Stimulated activated CD8-positive, alpha-beta memory T cell treated with anti-CD3 and anti-CD28 coated beads, Interleukin-15, amount 100 ng/mL, for 24 hours (primary cell): ENCODE measurements at places on chromosomes 2 and 18.

DNA sequence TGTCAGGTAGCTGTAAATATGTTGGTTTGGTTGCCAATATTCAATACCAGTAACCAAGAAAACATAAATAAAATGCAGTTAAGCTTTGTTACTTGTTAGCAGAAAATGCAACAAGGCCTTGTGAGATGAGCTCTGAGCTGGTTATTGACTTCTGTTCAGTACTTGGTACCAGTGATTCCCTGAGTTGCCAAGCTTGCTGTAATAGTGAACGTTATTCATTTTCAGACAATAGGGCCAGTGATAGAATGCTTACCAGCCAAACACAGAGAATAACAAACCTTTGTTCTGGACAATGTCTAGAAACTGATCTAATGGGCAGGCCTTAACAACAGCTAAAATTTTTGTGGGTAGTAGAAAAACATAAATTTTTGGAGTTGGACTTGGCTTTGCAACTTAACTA lies 29.5 kb downstream of the RASGRP3 start:
- DNase-seq: no peak

GRCh38 chr2:219294356-219295351 lies 14.5 kb downstream of the PTPRN start:
- peak; percentile 81 for DNase-seq

- DNase-seq: no peak
Measured at GRCh38 chr18:5297597-5297996, 2.1 kb upstream of the ZBTB14 start.

GRCh38 chr18:79937103-79937860 lies 14.2 kb downstream of the SLC66A2 start:
- no peak for DNase-seq

GRCh38 chr2:241794250-241794823 lies 14.7 kb upstream of the NEU4 start:
- no peak for DNase-seq

DNA sequence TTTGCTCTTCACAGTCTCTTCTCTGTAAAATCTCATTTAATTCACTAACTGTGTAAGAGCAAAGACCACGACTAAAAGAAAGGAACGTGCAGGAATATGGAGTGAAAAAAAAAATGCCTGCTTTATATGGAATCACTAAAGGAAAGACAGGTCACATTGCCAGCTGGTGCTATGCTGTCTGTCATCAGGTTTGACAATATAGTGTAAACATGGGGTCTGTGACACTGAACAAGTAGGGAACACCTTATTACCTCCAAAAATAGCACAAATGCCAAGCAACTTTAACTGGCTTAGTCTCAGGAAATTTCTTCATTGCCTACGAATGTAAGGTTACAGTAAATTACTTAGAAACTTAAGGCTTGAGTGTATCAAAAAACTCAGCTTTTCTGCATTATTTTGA lies 364.5 kb upstream of the LINC00305 start:
- DNase-seq: no peak

DNA sequence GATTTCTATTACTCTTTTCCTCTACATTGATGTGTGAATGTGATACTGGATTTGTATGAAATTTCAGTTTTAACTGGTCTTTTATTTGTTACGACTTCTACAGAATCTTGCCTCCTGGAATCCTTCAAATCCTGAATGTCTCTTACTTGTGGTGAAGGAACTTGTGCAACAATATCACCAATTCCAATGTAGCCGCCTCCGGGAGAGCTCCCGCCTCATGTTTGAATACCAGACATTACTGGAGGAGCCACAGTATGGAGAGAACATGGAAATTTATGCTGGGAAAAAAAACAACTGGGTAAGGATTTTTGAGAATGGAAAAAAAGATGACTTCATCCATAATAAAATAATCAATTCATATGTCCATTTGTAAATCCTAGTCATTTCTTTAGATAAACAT lies 134.6 kb downstream of the BABAM2 start:
- DNase-seq: no peak

GRCh38 chr18:785242-785641 lies 26.8 kb downstream of the YES1 start:
- no peak for DNase-seq

DNA sequence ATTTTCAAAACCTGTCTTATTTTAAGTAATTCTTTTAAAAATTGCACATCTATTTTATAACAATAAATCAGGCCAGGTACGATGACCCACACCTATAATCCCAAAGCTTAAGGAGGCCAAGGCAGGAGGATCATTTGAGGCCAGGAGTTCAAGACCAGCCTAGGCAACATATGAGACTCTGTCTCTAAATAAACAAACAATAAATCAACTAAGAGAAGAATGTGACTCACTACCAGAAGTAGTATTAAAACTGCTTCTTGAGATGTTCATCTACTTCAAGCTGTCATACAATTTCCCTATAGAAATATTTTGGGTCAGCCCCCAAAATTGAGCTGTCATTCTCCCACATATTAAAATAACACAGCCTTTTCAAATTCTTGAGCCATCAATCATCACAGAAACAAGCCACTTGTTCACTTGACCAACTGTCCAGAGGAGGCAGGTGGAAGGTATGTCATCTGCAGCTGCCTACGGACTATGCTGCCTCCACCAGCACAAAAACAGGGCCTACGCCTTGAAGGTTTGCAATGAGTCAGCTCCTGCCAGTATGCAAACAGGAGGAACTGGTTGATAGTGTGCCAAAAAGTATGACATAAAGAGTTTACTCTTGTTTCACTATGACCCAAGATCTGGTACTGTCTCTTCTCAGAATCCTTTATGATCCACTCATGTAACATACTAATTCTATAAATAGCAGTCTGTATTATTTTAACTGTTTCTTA lies 33.6 kb downstream of the KIDINS220 start:
- no peak for DNase-seq

- DNase-seq: no peak
Measured at GRCh38 chr2:10449838-10450691, 1.9 kb upstream of the ODC1 start.

GRCh38 chr2:239768907-239769553 lies 256.1 kb downstream of the NDUFA10 start:
- no peak for DNase-seq

- no peak for DNase-seq
Measured at GRCh38 chr2:144694456-144694855, 174.5 kb upstream of the ZEB2 start.

- DNase-seq: no peak
Measured at GRCh38 chr2:25042321-25043240, 705 bp downstream of the EFR3B start.

GRCh38 chr2:84776011-84776410 lies 104.9 kb downstream of the TRABD2A start:
- DNase-seq: no peak

DNA sequence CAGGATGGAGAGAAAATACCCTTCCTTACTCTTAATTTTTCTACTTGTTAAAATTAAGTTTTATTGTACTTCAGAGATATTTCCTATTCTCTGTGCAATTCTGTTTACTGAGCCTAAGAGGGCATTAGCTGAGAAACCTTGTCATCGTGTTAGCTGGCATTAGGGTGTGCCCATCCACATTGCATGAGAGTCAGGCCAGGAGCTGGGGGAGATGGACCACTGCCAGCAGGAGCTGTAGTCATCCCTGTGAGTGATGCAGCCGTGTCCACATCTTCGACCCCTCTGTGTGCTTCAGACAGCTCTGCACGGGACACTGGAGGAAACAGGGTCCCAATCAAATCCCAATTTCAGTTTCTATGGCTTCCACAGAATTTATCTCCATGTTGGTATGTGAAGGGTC lies 34.2 kb downstream of the ABCA12 start:
- no peak for DNase-seq
